ENCODE measurements at places on chromosomes 1 and 21.

DNA sequence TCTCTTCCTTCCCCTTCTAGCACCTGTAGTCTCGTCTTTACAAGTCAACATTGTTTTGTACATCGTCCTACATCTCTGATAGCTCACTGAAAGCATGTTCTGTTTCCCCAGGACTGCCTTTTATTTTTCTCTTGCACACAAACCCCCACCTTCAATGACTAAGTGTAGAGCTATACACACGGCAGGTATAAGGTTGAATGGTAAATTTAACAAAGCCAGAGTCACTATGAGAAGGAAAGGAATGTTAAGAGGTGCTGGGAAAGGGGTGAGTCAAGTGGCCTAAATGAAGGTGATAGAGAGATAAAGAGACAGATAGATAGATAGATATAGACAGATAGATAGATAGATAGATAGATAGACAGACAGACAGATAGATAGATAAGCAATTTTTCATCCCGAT is 134.3 kb upstream of the ATP1B1 start:
- DNase-seq: no peak

DNA sequence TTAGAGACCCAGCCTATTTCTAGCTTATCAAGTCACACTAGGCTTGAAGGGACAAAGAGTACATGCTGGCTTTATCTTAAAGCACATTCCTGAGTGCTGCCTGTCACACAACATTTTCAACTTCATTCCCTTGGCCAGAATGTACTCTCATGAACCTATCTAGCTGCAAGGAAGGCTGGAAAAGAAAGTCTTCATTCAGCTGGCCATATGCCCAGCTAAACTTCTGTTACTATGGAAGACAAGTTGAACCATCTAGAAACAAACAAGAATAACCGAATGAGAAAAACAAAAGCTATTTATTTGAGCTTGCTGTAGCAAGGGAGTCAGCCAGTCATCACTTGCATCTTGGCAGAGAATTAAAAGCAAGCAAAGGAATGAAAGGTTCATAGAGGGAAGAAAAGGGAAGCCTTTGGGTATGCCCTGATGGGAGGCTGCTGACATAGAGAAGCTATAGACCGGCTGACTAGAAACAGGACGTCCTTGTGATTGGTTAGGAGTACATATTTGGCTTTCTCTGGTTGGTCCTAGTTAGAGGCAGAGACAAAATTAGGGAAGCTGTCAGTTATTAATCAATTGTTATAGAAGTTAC is 108.4 kb downstream of the NEK7 start:
- DNase-seq: no peak

DNA sequence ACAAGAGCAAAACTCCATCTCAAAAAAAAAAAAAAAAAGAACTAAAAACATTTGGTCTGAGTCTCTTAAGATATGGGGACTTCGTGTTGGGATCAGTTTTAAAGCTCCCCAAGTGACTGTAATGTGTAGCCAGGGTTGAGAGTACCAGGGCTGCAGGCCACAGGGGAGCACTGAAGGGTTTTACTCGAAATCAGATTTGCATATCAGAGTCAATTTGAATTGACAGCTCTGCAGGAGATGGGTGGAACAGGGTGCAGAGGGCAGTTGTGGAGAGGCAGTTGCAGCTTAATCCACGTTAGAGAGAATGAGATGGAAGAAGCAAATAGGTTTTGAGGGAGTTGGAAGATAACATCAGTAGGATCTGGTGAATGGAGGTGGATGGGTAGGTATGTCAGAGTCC is 20.6 kb upstream of the ELOA start:
- DNase-seq: no peak

- peak; percentile 13 for DNase-seq
These were observed 164.5 kb upstream of the UBE2U start for GRCh38 chr1:64038965-64039364.

DNA sequence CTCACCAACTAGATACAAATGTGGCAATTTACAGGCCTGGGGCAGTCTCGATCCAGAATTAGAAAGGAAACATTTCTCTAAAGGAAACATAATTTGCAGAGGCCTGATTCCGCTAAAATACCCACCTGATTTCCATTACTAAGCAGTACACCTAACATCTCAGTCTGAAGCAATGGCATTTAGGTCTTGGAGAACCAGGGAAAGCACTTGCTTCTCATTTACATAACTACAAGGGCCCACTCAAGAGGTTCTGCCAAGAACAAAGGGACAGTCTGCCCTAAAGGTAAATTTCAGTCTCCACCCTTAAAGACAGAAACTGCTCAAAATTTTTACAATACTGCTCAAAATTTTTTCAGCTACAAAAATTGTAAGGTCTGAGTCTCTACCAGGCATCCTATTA is 123.7 kb upstream of the GJB5 start:
- no peak for DNase-seq

- DNase-seq: no peak
These were observed 112.9 kb downstream of the APP start for GRCh38 chr21:26057477-26058170.

DNA sequence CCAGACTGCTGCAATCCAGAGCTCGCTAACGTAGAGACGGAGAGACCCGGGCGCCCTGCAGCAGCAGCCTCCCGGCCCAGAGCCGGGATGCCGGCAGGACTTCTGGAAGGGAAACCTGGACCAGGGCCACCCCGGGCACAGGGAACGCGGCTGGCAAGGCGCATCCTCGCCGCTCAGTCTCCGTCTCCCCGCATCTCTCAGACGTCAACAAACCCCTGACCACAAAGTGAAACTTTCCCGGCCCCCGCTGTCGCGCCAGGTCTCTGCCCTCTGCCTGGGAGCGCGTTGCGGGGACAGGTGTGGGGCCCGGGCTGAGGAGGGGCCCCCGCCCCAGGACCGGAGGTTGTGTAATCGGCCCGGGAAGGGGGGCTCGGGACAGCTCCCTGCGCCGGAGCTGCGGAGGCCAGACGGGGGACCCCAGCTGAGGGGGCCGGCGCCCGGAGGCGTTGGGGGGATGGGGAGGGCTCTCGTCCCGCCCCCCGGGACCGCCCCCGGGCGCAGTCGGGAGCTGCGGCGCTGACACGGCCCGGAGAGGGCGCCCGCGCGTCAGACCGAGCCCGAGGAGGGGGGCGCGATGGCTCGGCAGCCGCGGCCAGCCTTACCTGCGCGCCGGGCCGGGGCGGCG is 116.6 kb upstream of the HIVEP3 start:
- DNase-seq: no peak

DNA sequence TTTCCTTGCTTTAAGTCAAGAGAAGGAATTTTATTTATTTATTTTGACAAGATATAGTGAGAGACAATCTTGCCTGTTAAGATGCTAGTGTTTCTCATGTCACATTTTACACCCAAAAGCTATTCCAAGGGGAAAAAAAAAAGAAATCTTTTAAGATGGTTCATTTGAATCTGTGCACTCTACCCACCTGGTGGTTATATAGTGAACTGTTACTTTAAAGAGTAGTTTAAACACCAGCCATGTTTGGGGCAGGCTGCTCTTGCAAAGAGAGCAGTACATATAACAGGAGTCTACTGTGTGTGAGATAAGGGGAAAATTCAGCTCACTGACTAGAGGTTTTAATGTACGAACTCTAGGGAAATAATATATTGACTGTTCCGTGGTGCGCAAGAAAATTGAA is 3.3 kb upstream of the ELAVL4 start:
- DNase-seq: no peak

GRCh38 chr1:110370827-110371226 is 20.0 kb downstream of the SLC16A4 start:
- no peak for DNase-seq

- no peak for DNase-seq
These were observed 103.9 kb downstream of the DPYD start for GRCh38 chr1:97816927-97817326.

DNA sequence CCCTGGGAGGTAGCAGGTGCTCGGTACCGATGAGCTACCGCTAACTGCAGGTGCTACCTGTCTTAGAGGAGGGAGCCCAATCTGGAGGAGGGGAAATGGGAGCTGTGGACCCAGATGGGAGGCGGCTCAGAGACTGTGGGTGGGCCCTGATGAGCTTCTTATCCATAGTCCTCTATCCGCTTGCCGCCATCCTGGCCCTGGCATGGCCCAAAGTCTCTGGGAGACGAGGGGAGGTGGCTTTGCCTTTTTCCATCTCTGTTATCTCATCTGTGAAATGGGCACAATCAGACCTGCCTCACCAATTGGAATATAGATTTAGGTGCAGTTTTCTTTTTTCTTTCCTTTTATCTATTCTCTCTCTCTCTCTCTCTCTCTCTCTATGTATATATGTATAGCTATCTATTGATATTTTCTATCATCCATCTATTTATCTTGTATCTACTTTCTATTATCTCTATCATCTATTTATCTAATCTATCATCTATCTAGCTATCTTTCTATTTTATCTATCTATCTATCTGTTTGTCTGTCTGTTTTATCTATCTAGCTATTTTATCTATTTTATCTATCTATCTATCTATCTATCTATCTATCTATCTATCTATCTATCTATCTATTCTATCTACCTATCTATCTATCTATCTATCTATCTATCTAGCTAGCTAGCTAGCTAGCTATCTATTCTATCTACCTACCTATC is 16.5 kb downstream of the TNFRSF1B start:
- DNase-seq: no peak

DNA sequence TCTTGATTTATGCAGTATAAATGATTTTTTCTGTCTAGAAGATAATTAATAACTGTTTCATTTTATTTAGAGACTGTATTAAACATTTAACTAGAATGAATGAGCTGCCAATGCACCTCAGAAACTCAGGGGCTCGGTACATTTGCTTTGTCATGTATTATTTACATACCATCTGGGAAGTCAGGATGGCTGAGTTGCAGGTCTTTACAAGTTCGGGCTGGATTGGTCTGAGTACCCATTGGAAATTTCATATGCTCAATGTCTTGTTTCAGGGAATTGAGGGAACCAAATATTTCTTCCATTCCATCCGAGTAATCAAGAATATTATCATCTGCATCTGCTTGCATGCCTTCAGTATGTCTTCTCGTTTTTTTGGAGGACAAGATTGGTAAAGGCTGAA is 221.7 kb downstream of the COL11A1 start:
- no peak for DNase-seq

DNA sequence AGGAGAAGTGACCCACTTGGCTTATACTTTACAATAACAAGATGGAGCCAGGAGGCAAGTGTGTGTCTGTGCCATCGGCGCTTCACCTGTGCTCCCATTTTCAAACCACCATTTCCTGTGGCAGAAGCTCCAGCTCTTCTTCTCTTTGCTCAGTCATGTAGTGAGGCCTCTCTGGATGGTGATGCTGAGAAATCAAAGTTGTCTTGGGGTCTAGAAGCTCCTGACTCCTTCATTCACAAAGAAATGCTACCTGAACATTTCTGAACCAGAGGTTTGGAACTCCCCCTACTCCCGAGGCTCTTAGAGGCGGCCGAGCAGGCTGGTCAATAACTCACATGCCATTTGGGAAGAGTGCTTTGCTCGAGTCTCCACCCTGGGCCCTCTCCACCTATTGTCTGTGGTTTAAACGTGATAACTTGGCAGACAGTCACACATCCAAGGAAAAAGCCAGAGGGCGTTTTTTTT is 18.0 kb downstream of the SLAMF1 start:
- DNase-seq: no peak

DNA sequence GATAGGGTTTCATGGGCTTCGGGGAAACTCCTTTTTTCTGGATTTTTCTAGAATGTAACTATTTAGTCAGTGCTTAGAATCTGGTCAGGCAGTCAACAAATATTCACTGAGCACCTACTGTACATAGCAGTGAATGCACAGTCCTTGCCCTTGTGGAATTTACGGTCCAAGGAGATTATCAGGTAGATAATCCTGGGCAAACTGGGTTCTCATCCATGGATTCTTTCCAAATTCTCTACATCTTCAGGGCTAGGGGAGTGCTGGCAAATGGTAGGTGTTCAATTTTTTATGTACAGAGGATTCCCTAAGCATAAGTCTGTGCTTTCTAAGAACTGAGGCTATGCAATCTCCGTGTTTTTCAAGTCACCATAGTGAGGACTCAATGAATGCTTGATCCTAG is 140.7 kb upstream of the CD34 start:
- DNase-seq: no peak

DNA sequence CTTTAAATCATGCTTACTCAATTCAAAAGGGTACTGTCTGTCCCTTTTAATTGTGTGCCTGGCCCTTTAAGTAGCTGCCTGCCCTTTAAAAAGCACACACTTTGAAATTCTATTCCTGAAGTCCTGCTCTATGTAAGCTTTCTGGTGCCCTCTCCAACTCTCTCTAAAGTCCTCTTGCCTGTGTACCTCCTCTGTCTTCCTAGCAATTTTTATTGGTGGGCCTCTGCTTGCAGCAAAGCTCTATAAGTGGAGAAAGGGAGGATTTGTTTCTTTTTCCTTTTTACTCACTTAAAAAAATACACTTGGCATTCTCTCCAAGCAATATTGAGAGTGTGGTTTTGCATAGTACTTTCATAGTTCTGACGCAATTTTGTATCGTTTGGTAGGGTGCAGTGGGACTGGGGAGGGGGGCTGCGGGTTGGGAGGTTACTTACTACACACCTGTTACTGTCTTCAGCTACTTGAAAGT is 135.4 kb downstream of the LMO4 start:
- no peak for DNase-seq

GRCh38 chr1:213693864-213694263 is 293.9 kb upstream of the PROX1 start:
- peak; percentile 51 for DNase-seq

GRCh38 chr1:218705911-218706893 is 361.1 kb downstream of the TGFB2 start:
- DNase-seq: no peak

DNA sequence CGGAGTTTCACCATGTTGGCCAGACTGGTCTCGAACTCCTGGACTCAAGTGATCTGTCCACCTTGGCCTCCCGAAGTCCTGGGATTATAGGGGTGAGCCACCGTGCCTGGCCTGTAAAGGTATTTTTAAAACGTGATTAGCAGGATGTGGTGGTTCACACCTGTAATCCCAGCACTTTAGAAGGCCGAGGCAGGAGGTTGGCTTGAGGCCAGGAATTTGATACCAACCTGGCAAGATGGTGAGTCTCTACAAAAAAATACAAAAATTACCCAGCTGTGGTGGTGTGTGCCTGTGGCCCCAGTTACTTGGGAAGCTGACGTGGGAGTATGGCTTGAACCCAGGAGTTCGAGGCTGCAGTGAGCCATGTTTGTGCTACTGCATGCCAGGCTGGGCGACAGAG is 43.3 kb upstream of the SOD1 start:
- DNase-seq: no peak

DNA sequence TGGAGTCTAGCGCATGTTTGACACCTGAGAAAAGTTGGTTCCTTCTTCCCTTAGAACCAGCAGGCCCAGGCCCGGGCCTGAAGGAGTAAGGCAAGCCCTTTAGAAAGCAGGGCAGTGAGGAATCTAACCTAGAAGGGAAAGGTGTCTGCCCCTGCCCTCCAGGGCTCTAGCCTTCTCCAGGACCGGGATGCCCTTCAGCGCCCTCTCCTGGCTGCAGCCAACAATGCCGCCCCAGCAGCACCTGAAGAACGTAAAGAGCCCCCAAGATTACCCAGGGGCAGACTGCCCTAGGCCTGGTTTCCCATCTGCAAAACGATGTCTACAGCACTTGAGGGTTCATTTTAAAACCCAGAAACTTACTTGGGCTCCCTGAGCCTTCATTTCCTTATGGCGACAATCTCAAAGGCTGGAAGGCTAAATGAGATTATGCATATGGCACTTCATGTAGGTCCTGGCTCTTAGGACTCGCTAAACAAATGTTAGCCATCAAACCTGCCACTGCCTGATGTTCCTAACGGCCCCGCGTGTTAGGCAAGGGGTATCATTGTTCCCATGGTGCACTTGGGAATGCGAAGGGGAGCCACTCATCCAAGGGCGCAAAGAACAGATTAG is 106.7 kb upstream of the KLHDC7A start:
- DNase-seq: no peak
